ENCODE measurements at places on chromosomes 7 and 10.

DNA sequence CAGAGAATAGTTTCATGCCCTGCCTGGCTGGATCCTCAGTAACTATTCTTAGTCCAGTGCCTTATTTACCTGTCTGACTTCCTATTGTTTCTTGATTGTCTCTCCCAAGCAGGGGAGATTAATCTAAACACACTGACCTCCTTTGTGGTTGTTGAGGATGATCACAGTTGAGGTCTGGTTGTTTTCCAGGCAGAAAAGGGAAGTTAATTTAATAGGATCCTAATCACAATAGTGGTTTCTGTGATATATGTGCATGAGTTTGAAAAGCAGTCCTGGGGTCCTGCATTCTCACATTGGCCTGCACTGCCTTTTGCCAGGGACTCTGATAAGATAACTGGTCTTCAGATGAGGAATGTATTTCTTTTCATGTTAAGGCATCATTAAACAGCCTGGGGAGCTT, 130.1 kb downstream of the SND1 start:
- H3K36me3 ChIP-seq, result peaks cover 3% of the 10 kb centered on the region
- H3K4me3 ChIP-seq, result peak overlapping the region; percentile 37
- H3K27ac ChIP-seq, result no peak overlapping the region
- H3K4me1 ChIP-seq, result peaks cover 28% of the 10 kb centered on the region

DNA sequence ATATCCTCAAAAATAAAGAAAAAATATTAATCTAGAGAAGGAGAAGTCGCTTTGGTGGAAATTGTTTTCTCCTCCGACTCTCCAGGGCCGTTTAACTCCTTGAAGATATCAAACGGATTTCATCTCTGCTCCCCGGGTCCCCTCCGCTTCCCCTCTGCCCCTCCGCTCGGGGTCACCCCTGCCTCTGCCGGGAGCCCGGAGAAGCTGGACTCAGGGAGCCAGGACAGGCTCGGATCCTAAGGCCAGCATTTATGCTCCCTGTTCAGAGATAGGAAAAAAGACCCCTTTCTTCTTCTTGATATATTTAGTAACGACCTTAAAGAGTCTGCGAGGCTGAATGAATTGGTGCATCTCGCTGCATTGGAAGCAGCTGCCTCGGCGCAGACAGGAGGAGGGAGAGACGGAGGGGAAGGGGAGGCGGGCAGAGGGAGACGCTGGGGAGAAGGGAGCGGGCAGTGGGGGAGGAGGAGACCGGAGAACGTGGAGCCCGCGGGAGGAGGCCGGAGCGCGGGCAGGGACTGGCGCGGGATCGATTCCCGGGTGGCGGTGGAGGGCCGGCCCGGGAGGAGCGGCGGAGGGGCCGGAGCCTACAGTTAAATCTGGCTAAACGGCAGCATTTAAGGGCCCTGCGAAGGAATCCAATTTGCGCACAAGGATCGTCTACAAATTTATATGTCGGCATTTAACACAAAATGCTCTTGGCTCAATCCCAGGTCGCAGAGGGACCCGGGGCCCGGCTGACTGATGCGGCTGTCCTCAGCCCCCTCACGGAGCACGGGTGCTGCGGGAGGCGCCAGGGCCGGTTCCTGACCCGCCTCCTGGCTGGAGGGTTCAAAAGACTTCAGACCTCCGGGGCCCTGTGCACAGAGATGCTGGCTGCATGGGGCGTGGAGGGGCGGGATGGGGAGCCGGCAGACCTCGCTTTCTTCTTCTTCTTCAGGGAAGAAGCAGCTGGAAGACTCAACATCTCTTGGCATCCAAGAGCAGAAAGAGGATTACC, 55.6 kb downstream of the CRTAC1 start:
- peak; percentile 72 for DNase-seq
- H3K27me3 ChIP-seq, result peaks cover 99% of the 10 kb centered on the region
- no peaks in the 10 kb centered on the region for H3K36me3 ChIP-seq
- no peak overlapping the region for H3K27ac ChIP-seq
- no peaks in the 10 kb centered on the region for H3K4me1 ChIP-seq

GRCh38 chr7:151383638-151384351, 26.0 kb downstream of the WDR86 start:
- peaks cover 29% of the 10 kb centered on the region for H3K27me3 ChIP-seq
- H3K36me3 ChIP-seq, result no peaks in the 10 kb centered on the region
- peaks cover 3% of the 10 kb centered on the region for H3K4me1 ChIP-seq
- H3K4me3 ChIP-seq, result no peak overlapping the region

DNA sequence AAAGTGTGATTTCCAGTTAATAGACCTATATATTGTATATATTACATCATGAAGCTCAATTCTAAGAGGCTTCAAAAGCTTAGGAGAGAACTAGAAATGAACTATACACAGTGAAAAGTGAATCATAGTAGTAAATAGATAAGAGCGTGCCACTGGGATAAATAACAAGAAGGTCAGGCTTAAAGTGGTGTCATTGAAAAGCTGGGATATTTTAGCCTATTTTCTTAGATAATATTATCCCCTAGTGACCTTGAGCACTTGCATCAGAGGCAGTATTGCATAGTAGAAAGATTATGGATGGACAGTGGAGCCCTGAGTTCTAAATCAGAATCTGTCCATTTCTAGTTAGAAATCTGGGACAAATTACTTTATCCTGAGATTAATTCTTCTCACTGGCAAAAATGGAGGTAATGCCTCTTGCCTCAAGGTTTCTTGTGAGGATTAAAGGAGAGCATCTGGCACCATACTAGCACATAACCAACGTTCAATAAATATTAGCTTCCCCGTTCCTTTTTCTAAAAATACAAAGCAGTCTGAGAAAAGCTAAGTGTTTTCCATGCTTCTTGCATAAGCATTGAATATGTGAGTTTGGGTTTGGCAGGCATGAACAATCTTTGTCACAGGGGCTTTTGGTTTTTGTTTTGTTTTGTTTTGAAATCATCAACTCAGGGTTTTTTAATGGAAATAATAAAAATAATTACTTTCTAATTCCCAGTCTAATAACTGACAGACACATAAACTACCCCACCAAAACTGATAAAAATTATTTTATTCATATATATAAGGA, 27.3 kb upstream of the MACC1 start:
- no peak for DNase-seq
- H3K4me3 ChIP-seq, result no peak overlapping the region
- H3K36me3 ChIP-seq, result no peaks in the 10 kb centered on the region
- no peak overlapping the region for H3K27ac ChIP-seq
- no peaks in the 10 kb centered on the region for H3K4me1 ChIP-seq
- H3K27me3 ChIP-seq, result no peaks in the 10 kb centered on the region

DNA sequence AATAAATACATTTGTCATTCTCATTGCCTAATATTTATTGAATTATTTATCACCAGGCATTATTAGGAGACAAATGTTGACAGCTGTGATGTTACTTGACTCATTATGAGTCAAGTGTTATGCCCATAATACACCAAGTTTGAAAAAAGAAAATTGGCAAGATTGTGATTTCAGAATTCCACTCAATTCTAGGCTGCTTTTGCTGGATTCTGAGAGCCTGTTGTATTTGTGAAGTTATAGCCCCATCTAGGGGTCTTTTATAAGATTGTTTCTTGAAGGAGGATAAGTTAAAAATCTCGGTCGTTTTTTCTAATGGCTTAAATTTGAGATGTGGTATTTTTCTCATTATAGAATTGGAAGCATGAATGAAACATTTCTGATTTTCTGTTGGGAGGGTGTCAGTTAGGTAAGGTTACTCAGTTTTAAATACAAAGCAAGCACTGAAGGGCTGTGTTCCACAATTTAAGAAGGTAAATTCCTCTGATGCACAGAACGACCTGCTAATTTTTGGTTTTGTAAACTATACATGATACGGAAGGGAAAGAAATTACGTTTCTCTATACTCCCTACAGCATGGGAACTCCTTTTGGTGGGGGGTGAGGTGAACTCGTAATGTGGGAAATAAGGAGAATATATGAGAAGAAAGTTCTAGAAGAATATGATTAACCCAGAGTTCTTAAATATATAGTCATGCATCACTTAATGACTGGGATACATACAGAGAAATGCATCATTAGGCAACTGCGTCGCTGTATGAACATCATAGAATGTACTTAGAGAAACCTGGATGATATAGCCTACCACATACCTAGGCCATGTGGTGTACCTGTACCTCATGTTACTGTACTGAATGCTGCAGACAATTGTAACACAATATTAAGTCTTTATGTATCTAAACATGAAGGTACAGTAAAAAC, 2.6 kb downstream of the STK31 start:
- no peaks in the 10 kb centered on the region for H3K36me3 ChIP-seq
- no peak overlapping the region for H3K4me3 ChIP-seq

DNA sequence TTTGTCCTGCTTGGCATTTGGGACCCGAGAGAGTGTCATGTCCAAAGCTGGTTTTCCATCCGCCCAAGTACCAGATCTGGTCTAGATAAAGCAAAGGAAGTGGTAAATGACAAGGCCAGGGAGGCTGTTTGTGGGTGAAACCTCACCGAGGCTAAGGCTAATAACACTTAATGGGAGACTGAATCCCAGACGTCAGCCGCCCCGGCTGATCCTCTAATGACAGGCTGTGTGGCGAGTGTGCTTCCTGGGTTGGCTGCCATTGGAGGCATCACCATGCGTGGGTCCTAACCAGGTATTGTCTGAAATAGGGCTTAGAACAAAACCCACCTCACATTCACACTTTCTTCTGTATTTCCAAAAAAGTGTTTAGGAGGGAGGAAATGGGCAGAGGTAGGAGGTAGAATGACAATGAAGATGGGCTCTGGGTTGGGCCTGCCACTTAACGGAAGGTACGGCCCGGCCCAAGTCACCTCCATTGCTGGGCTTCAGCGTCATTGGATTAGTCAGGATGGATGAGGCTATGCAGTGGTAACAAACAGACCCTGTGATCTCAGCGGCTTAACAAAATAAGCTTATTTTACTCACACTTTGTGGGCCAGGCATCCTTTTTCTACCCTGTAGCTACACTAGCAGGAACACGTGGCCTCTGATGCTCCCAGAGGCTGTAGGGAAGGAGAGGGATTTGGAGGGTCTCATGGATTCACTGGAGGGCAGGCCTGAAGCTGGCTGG, 59.7 kb downstream of the PROSER2 start:
- no peaks in the 10 kb centered on the region for H3K36me3 ChIP-seq
- H3K27me3 ChIP-seq, result no peaks in the 10 kb centered on the region
- no peak for DNase-seq
- no peaks in the 10 kb centered on the region for H3K4me1 ChIP-seq
- no peak overlapping the region for H3K27ac ChIP-seq
- no peak overlapping the region for H3K4me3 ChIP-seq

DNA sequence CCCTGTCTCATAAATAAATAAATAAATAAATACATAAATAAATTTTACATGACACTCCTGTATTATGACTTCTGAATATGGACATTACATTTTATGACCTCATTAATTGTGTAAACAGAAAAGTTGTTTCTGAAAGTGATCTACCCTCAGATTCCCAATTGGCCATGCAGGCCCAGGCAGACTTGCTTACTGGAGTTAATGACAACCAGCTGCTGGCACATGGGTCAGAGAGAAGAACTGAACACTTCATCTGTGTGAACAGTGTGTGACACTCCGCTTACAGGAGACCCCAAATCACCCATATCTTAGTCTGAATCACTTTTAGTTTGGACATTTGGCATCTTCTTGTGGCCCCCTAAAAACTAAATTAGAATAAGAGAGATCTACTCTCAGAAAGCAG, 31.4 kb downstream of the PARP12 start:
- H3K27me3 ChIP-seq, result no peaks in the 10 kb centered on the region
- H3K36me3 ChIP-seq, result no peaks in the 10 kb centered on the region
- no peak overlapping the region for H3K4me3 ChIP-seq
- no peaks in the 10 kb centered on the region for H3K4me1 ChIP-seq

- H3K36me3 ChIP-seq, result peaks cover 32% of the 10 kb centered on the region
- H3K4me1 ChIP-seq, result no peaks in the 10 kb centered on the region
- H3K27me3 ChIP-seq, result no peaks in the 10 kb centered on the region
- DNase-seq, result no peak
- no peak overlapping the region for H3K4me3 ChIP-seq
- H3K27ac ChIP-seq, result no peak overlapping the region
These were observed 18.8 kb downstream of the CROT start for GRCh38 chr7:87364246-87364645.

- no peak for DNase-seq
- H3K4me1 ChIP-seq, result no peaks in the 10 kb centered on the region
These were observed 30.0 kb upstream of the MSRB2 start for GRCh38 chr10:23065181-23065948.

DNA sequence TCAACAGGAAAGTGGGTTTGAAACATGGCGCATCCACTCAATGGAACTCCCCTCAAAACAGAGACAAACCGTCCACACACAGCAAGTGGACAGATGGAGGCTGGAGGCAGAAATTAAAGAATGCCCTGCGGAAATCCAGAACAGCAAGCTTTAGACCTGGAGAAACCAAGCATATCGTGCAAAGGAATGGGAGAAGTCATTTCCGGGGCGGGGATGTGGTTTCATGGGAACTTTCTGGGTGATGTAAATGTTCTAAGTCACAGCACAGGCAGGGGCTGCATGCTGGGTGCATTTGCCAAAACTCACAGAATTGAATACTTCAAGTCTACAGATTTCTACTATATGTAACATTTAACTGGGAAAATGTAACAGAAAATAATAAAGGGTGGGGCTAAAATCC, 213.0 kb downstream of the PTPRN2 start:
- no peak for DNase-seq
- no peak overlapping the region for H3K4me3 ChIP-seq
- H3K36me3 ChIP-seq, result no peaks in the 10 kb centered on the region
- no peak overlapping the region for H3K27ac ChIP-seq
- H3K4me1 ChIP-seq, result no peaks in the 10 kb centered on the region

DNA sequence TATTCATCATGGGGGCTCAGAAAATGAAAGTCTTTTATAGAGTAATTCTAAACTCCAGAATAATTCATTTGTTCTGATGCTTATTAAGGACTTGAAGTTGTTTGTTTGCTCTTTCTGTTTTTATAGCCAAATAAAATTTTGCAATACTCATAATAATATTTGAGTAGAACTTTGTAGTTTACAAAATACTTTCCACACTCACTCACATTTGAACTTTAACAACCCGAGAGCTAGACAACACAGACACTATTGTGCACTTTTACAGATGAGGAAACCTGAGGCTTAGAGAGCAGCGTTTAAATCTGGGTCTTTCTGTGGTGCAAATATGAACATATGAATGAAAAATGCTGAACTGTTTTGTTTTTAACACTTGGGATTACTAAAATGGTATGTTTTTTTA, 126.8 kb downstream of the KAT6B start:
- peaks cover 7% of the 10 kb centered on the region for H3K4me1 ChIP-seq
- DNase-seq, result no peak
- no peak overlapping the region for H3K4me3 ChIP-seq
- no peak overlapping the region for H3K27ac ChIP-seq
- H3K36me3 ChIP-seq, result no peaks in the 10 kb centered on the region
- H3K27me3 ChIP-seq, result no peaks in the 10 kb centered on the region

DNA sequence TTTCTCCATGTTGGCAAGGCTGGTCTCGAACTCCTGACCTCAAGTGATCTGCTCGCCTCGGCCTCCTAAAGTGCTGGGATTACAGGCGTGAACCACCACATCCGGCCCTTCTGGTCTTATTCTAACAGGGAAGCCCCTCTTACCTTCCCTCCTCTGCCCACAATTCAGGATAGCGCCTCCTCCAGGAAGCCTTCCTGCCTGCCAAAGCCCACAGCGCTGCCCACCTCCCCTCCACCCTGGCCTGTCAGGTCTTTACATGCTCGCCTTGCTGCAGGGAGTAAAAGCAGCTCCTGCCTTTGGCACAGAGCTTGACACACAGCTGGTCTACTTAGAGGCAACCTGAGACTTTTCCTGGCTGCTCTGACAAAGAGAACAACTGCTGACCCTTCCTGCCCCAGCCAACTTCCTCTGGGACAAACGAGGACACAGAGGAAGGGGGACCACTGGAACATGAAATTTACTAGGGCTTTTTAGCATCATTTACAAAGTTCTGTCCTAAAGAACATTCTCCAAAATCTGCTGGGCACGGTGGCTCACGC, 13.2 kb downstream of the MLXIPL start:
- DNase-seq, result peak; percentile 74
- H3K36me3 ChIP-seq, result no peaks in the 10 kb centered on the region
- H3K27ac ChIP-seq, result no peak overlapping the region
- no peaks in the 10 kb centered on the region for H3K27me3 ChIP-seq
